Activated naive CD8-positive, alpha-beta T cell treated with anti-CD3 and anti-CD28 coated beads for 36 hours (primary cell): ENCODE measurements at places on chromosomes 1 and 21. TPM values are rescaled to one million over a fixed set of nuclear protein-coding genes. Genes with fewer than 3 reads are reported as not detected.

- no peak for DNase-seq
These were observed 9.0 kb downstream of the WNT4 start for GRCh38 chr1:22133931-22134324.

- DNase-seq = no peak
These were observed 50.2 kb upstream of the VTCN1 start for GRCh38 chr1:117260761-117261423.

- DNase-seq = no peak
These were observed 6.5 kb upstream of the RPTN start for GRCh38 chr1:152165286-152166077.

DNA sequence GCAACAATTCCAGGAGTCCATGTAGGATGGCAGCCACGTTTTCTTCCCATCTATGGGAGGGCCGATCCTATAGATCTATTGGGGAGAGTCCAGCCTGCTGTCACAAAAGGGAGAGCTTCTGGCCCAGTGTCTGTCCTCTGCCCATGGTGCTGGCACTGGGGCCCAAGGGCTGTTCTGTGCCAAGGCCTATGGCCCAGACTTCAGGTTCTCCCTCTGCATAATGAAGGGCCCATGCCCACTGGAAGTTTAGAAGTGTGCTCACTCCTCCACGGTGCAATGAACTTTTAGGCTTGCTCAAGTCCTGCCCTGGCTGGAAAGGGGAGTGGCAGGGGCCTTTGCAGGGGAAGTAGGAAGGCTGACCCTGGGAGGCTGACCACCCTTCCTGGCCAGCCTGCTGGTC lies 44.1 kb upstream of the ATP2B4 start:
- DNase-seq = no peak

Gene TFF1
- total RNA-seq = not detected

Gene LRRC8C
- total RNA-seq = 32.3 TPM

Gene DNAJC6
- total RNA-seq = 1.9 TPM

Gene NBPF6
- total RNA-seq = not detected

Gene C1QTNF12
- total RNA-seq = 2.4 TPM

GRCh38 chr1:224505454-224506093 lies 71.0 kb upstream of the WDR26 start:
- no peak for DNase-seq

DNA sequence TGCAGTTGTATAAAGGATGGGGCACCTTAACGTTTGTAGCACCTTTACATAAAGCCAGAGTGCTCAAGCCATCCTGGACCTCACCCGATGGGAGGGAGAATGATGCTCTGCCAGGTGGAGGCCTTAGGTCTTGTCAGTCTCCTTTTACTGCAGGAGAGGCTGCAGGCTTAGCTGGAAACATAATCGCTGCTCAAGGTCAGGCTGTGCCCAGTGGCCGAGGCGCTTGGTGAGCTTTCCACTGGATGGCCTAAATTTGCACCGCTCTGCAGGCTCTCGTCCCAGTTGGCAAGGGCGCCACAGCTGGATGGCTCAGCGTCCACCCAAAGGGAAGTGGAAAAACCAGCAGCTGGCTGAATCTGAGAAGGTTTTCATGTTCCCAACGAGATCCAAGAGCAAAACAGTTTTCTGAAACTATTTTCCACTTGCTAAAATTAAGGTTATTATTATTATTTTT lies 438.9 kb downstream of the CAMTA1 start:
- no peak for DNase-seq

Gene SH2D1B
- total RNA-seq = not detected

Gene MNDA
- total RNA-seq = not detected

DNA sequence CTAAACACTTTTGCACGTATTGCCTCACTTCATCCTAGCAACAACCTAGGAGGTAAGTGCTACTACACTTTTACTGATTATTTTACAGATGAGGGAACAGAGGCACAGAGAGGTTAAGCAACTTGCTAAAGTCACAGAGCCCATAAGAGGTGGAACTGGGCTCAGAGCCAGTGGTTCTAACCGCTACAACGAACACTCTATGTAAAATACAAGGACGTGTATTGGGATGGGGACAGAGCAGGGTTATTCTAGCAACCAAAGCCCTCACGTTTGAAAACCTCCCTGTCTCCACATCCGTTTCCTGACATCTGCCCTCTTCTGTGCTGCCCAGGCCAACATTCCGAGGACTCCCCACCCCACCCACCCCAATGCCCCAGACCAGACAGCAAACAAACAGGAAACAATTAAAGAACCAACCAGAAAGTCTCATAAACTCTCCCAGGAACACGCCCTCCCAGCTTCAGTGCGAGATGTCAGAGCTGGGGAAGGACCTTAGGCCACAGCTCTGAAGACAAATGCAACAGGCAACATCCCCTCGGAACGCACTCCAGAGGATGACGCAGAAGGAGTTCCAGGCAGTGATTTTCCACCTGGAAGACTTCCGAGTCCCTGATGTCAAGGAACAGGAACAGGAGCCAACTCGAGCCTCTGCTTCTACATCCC lies 41.1 kb downstream of the GLIS1 start:
- no peak for DNase-seq

GRCh38 chr1:32394890-32395432 lies 720 bp upstream of the BSDC1 start:
- DNase-seq = no peak
